ENCODE measurements at places on chromosomes 5 and 9. TPM values are rescaled to one million over a fixed set of nuclear protein-coding genes. Genes with fewer than 3 reads are reported as not detected.

Gene NDUFAF2
- 24.0 TPM for total RNA-seq

Gene PCDHA1
- not detected for total RNA-seq

Gene TMEM215
- total RNA-seq, result not detected

Gene SLC6A19
- not detected for total RNA-seq

Gene RANBP3L
- not detected for total RNA-seq

Gene PRDM9
- not detected for total RNA-seq

Gene ADAMTS19
- total RNA-seq, result not detected

Gene HSPB3
- total RNA-seq, result not detected

Gene TPRN
- 5.6 TPM for total RNA-seq

Gene GNAQ
- 29.9 TPM for total RNA-seq

Gene PIP5K1B
- total RNA-seq, result under 0.01 TPM

Gene ZNF300
- 8.5 TPM for total RNA-seq

Gene SURF4
- 376 TPM for total RNA-seq

Gene C8G
- 0.19 TPM for total RNA-seq

Gene ZBED3
- total RNA-seq, result 0.90 TPM

Gene SPATA31A3
- total RNA-seq, result not detected

Gene LNPEP
- total RNA-seq, result 30.6 TPM

Gene RAD23B
- 76.9 TPM for total RNA-seq

Gene SV2C
- not detected for total RNA-seq

Gene STK32A
- 0.38 TPM for total RNA-seq

Gene NEURL1B
- 0.36 TPM for total RNA-seq

Gene WNT8A
- not detected for total RNA-seq

Gene ELOVL7
- under 0.01 TPM for total RNA-seq

Gene PCDHGA12
- 4.8 TPM for total RNA-seq

Gene G3BP1
- total RNA-seq, result 259 TPM

Gene FOXD4L6
- total RNA-seq, result not detected

Gene ALDH1A1
- 118 TPM for total RNA-seq

Gene FAM163B
- not detected for total RNA-seq

Gene SPINK7
- not detected for total RNA-seq

Gene LCN9
- total RNA-seq, result not detected

Gene ZNF454
- total RNA-seq, result 1.2 TPM
